SW480 (cell line): ENCODE measurements at places on chromosomes 16 and 17.

GRCh38 chr17:74644419-74644818 is 20.9 kb upstream of the CD300E start:
- DNase-seq = no peak

DNA sequence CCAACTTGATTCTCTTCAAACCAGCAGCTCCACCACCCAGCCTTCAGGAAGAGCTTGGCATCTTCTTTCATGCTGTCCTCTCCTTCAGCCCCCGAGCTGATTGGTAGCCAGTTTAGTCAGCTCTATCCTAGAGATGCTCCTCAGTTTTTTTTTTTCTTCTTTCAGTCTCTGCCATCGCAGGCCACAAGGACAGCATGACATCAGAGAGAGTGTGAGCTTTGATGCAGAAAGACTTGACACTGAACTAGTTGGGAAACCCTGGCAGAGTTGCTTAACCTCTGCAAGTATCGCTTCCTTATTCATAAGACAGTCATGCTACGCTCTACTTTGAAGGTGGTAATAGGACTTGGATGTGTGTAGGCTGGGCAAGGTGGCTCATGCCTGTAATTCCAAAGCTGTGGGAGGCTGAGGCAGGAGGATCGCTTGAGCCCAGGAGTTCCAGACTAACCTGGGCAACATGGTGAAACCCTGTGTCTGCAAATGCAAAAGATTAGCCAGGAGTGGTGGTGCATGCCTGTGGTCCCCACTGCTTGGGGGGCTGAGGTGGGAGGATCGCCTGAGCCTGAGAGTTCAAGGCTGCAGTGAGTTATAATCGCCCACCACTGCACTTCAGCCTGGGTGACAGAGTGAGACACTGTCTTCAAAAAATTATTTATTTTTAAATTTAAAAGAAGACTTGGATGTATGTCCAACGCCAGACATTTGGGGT is 2.6 kb downstream of the CD300LB start:
- DNase-seq = no peak

GRCh38 chr16:9176547-9177418 is 85.3 kb downstream of the HAPSTR1 start:
- no peak for DNase-seq

GRCh38 chr17:38608648-38609047 is 2.9 kb upstream of the SRCIN1 start:
- DNase-seq = no peak

DNA sequence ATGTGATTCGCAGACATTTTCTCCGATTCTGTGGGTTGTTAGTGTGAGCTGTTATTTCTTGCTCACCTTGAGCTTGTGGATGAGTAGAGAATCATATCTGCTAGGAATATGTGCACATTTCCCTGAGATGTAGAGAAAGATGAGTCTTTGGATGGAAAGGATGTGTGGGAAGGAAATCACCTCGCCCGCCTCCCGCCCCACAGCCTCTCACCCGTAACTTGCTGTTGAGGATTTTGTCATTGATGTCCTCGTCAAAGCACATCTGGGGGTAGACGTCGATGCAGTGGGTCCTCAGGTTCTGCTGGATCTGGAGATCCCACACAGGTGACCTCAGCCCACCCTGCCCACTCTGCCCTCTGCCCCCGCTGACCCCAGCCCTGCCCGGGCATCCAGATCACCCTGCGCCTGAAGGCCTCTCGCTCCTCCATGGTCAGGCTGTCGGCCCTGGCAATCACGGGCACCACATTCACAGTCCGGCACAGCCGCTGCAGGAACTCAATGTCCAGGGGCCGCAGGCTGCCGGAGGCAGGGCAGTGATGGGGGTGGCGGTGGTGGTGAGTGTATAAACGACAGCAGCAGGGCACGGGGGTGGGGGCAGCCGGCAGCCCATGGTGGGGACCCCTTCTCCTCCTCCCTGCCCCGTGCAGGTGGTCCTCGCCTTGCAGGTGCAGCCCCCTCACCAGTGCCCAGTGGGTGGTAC is 4.7 kb downstream of the SEPTIN12 start:
- no peak for DNase-seq

DNA sequence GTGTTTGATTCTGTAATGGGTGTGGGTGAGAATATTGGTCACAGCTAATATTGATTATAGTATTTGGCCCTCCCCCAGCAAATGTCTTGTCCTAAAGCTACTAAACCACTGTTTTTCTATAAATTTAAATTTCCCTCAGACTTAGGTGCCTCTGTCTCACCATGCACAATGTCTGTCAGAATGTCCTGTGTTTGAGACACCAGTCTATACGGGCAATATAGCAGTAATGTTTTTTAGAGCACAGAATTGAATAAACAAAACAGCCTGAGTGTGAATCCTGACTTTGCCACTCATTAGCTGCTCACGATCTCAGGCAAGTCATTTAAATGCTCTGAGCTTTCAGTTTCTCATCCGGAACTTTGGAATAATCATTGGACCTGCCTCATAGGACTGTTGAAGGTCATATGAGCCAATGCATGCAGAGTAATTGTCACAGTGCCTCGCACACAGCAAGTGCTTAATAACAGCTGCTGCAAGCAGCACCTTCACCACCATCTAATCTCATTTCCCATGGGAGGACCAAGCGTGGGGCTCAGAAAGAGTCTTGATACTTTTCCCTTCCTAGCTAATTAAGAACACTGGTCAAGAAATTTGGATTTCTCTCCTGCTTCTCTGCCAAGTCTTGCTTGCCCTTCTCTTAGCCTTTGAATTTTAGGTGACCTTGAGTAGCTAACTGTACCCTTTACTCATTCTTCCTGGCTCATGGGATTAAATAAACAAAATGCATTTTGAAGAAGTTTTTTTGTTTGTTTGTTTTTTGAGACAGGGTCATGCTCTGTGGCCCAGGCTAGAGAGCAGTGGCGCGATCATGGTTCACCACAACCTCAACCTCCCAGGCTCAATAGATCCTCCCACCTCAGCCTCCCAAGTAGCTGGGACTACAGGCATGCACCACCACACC is 9.8 kb downstream of the HLF start:
- DNase-seq = no peak

- no peak for DNase-seq
Measured at GRCh38 chr17:66420961-66421371, 118.6 kb downstream of the PRKCA start.

DNA sequence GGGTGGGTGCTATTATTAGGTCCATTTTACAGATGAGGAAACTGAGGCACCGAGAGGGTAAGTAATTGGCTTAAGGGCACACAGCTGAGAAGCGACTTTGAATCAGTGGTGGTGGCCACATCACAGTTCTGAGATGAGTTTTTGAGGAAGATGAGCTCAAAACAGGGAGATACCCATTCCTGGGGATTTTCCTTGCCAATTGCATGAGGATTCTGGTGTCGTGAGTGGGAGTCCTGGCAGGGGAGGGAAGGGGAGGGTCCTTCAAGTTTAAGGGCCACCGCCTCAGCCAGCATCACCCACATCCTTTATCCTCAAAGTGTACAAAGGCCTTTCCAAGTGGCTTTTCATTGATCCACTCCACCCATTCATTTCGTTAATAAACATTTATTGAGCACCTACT is 45.3 kb downstream of the IL21R start:
- DNase-seq = no peak

- no peak for DNase-seq
Measured at GRCh38 chr16:4138713-4139112, 22.5 kb upstream of the ADCY9 start.

DNA sequence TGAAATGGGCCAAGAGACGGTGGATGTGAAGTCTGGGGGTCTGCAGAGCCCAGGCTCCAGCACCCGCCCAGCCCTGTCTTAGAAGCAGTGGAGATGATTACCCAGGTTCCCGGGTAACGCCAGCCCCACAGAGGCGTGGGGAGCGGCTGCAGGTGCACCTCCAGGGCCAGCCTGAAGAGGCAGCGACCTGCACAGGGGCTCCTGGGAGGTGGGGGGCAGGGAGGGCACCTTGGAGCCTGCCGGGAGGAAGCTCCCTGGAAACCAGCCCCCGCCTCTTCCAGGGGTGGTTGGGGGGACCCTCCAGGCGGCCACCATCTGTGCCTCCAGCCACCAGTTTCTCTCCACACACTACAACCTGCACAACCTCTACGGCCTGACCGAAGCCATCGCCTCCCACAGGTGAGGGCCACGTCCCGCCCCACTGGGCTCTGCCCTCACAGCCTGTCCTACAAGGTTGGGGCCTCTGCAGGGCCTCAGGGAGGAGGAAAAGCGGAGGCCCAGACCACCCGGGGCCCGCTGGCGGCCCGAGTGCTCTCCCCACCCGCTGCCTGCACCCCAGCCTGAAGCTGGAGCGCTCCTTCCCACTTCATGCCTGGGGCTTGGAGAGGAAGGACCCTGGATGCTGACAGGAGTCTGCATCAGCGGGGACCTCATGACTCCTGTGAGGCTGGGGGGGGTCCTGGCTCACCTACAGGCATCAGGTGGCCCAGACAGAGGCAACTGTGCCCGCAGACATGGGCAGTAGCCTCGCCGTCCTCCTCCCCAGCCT is 10.5 kb downstream of the GAA start:
- DNase-seq = no peak

DNA sequence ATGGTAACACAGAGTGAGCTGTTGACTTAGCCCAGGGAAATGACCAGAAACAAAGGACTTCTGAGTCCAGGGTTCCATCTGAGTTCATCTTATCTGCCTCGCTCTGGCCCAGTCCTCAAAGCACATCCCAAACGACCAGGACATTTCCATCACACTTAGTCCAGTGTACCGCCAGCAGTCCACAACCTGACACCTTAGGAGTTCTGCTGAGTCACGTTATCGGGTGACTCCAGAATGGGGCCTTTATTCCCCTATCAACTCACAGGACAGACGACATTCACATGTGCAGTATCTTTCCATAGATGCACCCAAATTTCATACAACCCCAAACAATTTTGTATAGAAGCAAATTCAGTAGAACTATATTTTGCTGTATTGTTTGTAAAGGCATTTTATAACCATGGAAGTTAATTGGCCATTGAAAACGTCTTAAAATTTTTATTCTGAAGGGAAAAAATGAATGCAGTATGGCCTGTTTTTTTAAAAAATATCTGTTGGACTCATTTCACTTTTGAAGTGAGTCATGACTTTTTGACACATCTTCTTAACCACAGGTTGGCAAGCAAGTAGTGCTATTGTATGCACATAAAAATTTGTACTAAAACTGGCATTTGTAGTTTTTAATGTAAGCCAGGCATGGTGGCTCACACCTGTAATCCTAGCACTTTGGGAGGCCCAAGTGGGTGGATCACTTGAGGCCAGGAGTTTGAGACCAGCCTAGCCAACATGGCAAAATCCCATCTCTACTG is 46.3 kb downstream of the ZNF18 start:
- DNase-seq = no peak

GRCh38 chr17:9487406-9487805 is 88.2 kb downstream of the STX8 start:
- no peak for DNase-seq

DNA sequence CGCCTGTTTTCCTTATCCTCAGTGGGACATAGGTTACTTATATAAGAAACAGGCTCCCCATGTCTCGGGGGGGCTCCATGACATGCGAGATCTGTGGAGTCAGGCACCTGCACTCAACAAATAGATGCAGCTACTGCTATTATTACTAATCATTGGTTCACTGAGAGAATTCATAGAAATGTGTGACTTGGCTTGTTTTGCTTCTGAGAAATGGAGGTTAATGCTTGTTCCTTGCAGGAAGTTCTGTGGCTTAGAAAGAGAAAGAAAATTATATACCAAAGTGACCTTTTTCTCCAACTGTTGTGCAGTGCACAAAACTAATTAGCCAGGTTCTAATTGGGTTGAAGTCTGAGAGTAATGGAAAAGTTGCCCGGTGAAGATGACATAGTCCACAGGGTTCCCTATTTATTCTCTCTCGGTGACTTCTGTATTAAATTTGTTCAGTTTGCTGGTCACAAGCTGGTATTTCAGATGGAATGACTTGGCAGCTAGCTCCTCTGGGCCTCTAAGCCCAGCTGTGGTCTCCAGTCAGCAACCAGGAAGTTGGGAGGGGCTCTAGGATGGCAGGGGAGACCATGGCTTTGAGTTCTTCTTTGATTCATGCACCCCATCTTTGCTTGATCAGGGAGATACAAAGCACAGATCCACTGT is 17.6 kb upstream of the MAF start:
- no peak for DNase-seq

DNA sequence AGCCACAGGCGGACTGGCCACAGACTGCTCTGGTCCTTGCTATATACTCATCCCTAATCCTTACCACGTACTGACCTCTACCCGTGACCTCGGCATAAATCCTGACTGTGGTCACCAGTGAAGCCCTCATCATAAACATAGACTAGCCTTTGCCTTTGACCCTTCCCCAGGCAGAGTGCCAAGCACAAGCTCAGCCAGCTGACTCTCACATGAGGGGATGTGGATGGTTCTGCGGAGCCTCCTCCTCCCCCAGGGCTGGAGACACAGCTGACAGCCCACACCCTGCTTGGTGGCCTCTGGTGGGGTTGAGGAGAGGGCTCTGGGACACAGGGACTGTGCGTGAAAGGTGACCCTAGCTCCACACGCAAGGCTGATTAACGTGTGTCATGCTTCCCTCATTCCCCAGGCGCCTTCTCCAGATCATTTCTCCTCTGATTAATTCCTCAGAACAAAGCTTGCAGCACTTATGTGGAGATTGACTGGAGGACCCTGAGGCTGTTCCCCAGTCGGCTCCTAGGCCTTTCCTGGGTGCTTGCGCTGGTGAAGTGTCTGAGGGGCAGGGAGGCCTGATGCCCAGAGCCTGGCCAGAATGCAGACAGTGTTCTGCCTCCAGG is 241.5 kb upstream of the NLRP1 start:
- DNase-seq = no peak

DNA sequence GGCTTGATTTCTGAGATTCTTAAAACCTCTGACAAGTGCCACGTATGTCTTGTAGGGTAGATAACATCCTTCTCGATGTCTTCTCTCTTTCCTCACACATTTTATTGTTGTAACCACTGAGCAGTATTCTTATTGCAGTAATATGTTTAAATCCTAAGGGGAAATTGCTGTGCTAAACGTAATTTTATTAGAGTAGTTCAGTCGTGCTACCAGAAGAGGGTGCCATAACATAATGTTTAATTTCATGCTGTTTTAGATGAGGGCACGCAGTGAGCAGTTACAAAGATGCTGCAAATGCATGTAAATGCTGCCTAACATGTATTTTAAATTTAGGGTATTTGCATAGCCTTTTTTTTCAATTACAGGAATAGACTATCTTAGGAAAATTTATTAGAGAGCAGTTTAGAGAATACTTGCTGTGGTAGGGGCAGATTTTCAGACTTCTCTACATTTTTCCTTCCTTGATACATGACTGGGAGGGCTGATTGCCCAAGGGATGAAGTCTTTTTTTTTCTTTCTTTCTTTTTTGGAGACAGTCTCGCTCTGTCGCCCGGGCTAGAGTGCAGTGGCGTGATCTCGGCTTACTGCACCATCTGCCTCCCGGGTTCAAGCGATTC is 51.7 kb downstream of the GAN start:
- peak; percentile 40 for DNase-seq

DNA sequence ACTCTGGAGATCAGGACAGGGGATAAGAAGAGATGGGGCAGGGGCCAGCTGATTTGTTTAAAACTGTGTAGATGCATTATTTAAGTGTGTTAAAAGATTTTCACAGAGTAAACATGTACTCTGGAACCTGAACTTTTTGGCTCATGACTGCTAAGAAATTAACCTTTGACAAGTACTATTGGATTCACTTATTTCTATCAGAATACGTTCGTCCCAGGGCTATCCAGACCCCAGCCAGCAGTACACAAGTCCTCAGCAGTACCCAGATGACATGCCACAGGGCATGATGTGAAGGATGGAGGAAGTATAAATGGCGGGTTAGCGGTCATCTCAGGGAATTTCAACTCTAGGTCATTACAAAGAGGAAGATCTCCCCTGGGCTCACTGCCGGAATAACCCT is 253.7 kb downstream of the STX8 start:
- no peak for DNase-seq

- no peak for DNase-seq
Measured at GRCh38 chr17:17129466-17129865, 76.7 kb downstream of the PLD6 start.
